ENCODE measurements at places on chromosomes 6 and 20.

- no peak for DNase-seq
Observed at GRCh38 chr20:57013741-57014140, 252.7 kb downstream of the BMP7 start.

- no peak for DNase-seq
Observed at GRCh38 chr20:38799203-38799602, 6.3 kb upstream of the PPP1R16B start.

GRCh38 chr6:79630883-79631692 lies at the start of gene SH3BGRL2:
Gene SH3BGRL2, plus strand, starts transcription at chr6:79631329. Its CDS starts 133 bp downstream, at chr6:79631462.
- peak; percentile 9 for DNase-seq

DNA sequence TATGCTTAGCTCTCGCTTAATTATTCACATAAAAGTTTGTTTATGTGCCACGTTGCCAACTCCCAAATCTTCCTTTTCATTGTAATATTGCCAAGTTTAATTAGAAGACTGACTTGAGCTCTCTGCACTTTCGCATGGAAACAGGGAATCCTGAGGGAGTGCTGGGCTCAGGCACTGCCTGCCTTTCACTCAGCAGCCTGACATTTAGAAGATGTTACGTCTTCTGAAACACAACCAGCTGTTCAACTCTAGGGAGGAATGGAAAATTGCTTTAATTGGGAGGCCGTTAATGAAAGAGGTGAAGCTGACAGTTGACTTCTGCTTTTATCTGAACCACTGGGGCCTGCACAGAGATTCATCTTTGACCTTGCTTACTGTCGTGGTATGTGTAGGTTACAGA lies 77.4 kb upstream of the MTHFD1L start:
- no peak for DNase-seq

DNA sequence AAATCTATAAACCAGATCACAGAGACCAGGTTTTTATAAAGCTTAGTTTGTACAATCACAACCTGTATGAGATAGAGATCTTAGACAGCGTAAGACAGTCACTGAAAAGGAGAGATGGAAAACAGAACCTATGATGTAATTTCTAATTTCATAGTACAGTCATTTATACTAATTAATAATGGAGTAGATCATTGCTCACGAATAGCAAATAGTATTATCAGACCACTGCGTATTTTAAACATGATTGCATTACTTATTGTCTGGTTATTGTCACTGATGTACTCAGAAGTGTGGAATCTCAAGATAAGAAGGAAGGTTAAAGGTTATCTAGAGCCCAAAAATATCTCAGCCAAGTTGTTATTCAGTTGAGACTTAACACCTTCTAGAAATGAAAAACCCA lies 115.6 kb downstream of the KHDC1L start:
- no peak for DNase-seq

DNA sequence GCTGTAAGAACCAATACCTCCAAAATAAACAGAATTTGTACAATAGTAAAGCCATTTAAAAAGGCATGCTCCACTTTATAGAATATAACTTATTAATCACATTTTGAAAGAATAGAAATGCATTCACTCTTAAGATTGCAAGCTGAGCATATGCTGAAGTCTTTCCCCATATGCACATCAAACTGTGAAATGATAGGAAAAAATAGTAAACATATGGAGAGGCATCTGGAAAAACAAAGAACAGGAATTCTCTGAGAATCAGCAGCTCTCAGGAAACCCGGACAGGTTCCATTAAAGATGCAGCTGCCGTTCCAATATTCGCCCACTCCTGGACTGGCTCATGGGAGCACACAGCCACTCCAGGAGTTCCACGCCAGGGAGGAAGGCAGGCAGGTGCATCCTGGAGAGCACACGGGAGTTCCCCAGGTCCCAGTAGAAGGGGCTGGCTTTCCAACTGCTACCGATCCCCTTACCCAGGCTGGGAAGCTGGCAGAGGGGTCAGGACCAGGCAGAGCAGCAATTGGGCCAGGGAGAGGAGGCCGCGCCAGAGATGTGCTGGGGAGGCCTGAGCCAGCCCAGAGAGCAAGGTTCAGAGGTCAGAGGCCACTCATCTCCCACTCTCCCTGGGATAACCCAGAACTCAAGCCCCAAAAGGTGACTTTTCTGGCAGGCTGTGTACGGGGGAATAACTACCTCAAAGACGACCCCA lies 111.1 kb downstream of the DLL1 start:
- DNase-seq: no peak

GRCh38 chr20:37380864-37381579 lies 35.1 kb downstream of the SRC start:
- DNase-seq: no peak

GRCh38 chr20:23135449-23136420 lies 49.6 kb upstream of the CD93 start:
- no peak for DNase-seq

DNA sequence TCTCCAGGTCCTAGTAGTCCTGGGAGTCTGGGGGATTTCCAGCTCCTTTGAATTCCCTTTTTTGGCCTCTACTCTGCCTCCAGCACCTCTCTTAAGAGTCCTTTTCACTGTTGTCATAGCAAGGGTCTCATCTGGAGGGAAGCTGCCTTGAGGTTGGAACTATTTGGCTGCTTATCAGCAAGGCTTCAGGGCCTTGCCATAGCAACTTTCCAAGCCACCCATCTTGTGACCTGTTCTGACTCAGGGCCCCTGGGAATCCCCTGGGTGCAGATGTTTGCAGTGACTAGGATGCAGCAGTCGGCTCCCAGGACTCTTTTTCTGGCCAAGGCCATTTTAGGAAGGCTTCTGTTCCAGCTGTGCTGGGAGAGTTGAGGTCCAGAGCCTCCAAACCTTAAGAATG lies 12.4 kb downstream of the PKIG start:
- DNase-seq: no peak

DNA sequence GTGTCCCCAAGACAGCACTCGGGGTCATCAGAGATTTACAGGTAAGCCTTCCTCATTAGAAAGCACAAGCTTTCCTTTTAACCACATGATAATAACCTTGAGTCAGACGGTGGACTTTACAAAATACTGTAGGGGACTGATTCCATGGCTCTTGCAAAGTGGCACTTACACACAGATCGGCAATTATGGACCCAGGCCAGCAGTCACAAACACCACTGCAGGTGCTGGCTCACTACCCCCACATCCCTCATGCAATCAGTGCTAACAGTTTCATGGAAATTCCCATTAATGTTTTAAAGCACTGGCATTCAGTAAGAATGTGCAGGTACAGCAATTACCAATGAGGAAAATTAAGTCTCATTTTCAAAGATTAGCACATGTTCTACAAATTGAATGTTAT lies 516.5 kb downstream of the PRKN start:
- DNase-seq: no peak

GRCh38 chr6:52555518-52556233 lies 21.2 kb downstream of the TRAM2 start:
- DNase-seq: no peak

GRCh38 chr6:158029668-158030230 lies 48.1 kb downstream of the SYNJ2 start:
- DNase-seq: no peak

- DNase-seq: peak; percentile 85
Observed at GRCh38 chr6:42781796-42782688, at the start of gene BICRAL. Gene BICRAL, plus strand, starts transcription at chr6:42782052. Its CDS starts 39,971 bp downstream, at chr6:42822023.

GRCh38 chr6:41047745-41048732 lies 5.0 kb upstream of the APOBEC2 start:
- no peak for DNase-seq

DNA sequence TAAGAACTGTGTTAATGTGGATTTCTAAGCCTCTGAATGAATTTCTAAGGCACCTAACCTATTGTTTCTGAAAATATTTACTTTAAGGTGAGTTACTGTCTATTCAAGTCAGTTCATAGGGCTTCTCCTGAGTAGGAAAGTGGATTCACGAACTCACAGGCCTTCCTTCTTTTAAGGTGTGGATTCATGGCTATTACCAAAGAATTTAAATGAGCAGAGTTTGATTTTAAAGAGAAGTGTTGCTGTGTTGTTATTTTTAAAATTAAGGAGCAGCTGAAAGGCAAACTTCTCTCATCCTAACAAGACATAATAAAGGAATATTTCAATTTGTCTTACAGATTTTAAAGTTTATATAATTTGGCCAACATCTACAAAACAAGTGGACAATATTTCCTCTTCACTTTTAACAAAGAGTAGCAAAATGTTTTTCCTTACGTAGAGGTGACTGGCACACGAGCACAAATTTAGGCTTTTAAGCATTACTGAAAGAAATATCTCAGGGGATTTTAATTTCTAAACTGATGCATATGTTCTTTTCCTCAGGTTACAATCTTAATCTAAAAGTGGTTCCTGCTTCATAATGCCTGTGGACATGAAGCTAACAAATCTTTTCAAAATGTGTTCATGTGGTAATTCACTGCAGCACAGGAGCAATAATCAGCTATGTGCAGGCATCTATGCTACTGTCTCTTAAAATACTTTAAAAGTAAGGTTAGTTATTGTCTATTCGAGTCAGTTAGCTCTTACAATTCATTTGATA lies 602 bp upstream of the TSPYL4 start:
- no peak for DNase-seq

- no peak for DNase-seq
Observed at GRCh38 chr6:423799-424345, 32.3 kb downstream of the IRF4 start.

DNA sequence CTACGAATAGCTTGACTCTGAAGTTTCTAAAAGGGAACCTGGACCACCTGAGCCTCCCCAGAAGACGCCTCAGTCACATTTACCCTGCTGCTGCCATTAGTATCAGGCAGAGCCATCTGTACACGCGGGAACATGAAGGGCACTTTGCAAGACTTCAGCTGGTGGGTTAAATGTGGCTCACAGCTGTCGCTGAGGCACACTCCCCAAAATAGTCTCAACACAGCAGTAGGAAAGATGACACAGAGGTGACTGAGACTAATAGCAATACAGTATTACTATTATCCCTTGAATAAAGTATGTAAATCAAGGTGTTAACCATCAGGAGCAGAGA lies 29.0 kb downstream of the PSMB1 start:
- DNase-seq: no peak

DNA sequence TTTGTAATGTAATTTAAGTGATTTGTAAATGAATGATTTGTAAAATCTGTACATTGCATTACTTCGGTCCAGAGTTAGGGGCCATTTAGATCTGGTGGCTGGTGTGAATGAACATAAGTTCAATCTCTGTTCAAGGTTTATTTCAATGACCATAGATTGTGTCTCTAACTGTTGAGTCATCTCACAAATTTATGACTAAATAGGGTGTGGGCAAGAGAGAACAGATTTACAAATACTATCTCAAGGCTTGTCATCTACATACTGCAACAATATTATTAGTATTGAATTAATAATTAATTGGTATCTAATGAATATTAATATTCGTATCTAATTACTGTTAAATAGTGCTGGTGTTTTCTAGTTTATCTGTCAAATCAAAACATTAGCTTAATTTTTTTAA lies 115.3 kb upstream of the EDN1 start:
- no peak for DNase-seq

DNA sequence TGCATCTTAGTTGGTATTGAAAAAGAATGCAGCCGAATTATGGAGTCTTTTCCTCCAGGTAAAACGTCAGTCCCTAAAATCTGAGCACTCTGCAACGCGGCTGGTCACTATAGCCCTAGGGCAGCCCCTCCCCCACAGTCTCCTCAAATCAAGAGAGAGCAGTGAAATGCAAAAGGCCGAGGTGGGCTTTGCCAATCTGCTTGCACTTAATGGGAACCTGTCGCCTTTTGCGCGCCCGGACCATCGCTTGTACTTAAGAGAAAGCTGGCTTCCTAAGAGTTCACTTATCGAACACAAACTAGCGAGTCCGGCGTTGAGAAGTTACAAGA lies 447 bp downstream of the MCM3 start:
- no peak for DNase-seq

DNA sequence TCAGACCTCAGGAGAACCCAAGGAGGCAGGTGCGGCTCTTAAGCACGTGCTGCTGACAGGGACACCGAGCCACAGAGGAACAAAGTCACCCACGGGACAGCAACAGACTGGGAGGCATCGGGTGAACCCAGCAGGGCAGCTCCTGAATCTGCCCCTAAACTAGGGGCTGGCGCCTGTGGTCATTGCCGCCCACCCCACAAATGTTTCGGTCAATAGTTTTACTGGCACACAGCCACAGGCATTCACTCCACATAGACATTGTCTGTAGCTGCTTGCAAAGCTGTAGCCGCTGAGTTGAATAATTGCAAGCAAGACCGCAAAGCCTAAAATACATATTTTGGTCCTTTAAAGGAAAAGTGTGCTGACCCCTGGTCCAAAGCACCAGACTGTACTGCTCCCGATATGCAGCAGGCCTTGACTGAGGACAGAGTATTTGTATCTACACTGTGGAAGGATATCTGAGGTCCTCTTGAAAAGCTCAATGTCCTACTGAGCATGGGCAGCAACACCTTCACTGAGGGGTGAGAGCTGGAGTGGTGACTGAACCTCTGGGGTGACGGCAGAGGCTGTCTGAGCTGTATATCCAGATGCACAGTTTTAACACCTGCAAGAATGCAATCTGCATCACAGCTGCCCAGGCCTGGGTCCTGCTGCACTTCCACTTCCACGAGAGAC lies 310.3 kb downstream of the THBS2 start:
- no peak for DNase-seq

DNA sequence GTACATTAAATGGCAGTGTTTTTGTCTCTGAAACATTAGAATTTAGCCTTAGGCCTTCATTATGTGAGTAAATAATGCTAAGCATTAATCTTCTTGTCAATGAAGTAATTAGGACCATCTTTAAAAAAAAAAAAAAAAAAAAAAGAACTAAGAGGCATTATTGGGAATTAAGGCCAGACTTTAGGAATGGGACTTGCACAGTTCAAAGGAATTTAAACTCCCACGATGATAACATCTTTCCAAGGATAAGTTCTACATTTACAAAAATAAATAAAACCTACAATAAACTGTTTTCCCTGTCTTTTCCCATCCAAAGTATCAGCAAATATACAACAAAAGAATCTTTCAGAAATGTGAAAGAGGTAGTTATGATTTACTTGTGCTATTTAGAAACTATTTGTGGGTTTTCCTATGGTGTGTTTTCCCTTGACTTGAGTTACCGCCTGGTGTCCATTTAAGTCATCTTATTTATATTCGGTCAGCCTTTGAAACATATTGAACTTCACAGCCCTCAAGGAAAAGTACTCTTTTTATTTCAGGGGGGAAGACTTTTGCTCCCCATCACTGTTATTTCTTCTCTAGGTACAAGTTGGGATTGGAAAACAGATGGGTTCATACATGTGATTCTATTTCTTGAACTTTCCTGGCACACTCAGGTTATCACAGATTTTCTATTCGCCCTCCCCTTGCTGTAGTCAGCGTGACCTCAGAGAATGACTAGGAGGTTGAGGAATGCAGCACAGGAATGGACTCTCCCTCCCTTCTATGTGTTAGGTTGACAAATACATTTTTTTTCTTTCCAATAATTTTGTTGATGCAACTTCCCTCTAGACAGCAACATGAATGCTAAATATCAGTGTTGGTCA lies 13.6 kb downstream of the STMND1 start:
- DNase-seq: no peak

GRCh38 chr20:49608752-49609670 lies 41.1 kb upstream of the PTGIS start:
- peak; percentile 75 for DNase-seq

DNA sequence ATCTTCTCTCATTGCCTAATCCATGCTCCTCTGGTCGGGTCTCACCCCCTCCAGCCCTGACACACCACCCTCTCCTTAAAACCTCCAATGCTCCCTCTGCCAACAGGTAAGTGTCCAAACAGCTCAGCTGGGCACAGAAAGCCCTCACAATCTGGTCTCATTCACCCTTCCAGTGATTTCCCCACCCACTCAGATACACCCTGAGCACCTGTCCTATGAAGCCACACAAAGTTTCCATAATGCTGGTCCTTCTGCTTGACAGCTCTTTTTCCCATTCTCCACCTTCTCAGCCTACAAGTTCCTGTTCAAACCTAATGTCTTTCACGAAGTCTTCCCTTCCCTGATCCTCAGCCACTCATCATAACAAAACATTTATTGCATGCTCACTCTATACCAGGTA lies 70.1 kb upstream of the MRPS10 start:
- DNase-seq: no peak
